ENCODE measurements at places on chromosomes 16 and 17.

- no peak for DNase-seq
These were observed 102.5 kb downstream of the BMERB1 start for GRCh38 chr16:15536843-15537242.

DNA sequence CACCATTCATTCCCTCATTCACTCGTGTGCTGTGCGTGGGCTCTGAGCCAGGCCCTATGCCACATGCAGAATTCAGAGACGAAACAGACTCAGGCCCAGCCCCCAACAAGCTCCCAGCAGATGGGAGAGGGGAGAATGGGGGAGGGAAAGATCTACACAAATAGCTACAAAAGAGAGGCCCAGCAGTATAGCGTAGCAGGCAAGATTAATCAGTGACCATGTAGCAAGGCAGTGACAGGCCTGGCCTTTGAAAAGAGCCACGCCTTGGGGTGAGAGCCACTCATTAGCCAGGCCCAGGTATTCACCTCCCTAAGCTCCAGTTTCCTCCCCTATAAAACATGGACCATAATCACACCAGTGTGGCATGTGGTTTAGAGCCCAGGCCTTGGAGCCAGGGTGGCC, 16.4 kb upstream of the KRT19 start:
- DNase-seq: no peak

DNA sequence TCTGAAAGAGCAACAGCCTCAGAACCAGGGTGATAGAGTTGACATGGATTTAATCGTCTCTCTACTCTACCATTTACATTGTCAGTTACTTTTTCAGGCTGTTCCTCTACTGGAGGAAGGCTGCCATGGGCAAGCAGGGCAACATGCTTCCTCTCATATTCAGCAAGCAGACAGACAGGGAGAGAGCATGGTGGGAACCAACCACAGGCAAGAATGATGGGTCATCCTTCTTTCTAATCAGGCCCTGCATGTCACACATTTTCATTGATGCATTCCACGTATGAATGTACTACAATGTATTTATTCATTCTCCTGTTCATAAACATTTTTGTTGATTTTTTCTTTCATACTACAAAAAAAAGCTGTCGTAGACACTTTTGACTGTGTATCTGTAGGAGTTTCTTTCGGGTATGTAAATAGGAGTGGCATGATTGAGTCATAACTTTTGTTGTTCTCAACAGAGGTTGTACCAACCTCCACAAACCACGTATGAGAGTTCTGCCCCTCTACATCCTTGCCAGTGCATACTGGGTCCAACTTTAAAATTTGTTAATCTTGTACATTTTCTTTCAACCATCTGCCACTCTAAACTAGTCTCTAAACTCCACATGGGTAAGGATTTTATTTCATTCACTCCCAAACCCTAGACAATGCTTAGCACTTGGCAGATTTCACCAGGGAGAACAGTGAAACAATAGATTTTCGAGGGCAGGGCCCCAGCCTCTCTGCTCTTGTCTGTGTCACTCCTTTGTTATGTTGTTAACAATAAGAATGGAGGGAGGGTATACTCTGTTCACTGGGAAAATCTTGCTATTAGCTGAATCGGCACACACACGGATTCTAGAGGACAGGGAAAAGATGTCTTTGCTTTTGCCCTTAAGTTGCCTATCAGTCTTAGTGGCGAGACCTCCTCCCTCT, 58.7 kb downstream of the CMC2 start:
- no peak for DNase-seq

DNA sequence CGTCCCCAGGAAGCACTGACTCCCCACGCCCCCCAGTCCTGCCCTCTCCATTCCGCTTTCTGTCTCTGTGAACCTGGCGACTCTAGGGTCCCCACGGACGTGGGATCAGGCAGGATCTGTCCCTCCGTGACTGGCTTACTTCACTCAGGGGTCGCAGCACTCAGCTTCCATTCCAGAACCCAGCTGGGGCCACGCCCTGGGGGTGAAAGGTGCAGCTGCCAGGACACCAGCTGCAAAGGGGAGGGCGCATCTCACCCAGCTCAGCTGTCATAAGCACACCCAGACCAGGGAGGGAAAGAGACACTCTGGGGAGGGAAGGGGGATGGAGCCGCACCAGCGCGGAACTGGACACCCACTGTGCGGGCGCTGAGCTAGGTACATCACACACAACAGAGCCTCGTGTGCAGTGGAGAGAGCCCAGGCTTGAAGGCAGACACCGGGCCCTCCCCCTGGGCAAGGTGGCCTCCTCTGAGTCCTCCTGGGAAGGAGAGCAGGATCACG, 18.5 kb upstream of the HEXD start:
- DNase-seq: no peak

- no peak for DNase-seq
These were observed 10.0 kb upstream of the TBX4 start for GRCh38 chr17:61442136-61442775.

- DNase-seq: no peak
These were observed at the start of gene MMP28 for GRCh38 chr17:35795007-35795870. Gene MMP28 (minus strand): TSS chr17:35795641. CDS start chr17:35795377, 264 bp downstream.

GRCh38 chr17:41785091-41785858, 1.2 kb downstream of the JUP start:
- DNase-seq: no peak

- no peak for DNase-seq
These were observed 622 bp downstream of the CUEDC1 start for GRCh38 chr17:57954397-57955182.

- DNase-seq: no peak
These were observed 73.6 kb downstream of the SOCS1 start for GRCh38 chr16:11182411-11182810.

- no peak for DNase-seq
These were observed 19.8 kb downstream of the GSE1 start for GRCh38 chr16:85632709-85633437.

DNA sequence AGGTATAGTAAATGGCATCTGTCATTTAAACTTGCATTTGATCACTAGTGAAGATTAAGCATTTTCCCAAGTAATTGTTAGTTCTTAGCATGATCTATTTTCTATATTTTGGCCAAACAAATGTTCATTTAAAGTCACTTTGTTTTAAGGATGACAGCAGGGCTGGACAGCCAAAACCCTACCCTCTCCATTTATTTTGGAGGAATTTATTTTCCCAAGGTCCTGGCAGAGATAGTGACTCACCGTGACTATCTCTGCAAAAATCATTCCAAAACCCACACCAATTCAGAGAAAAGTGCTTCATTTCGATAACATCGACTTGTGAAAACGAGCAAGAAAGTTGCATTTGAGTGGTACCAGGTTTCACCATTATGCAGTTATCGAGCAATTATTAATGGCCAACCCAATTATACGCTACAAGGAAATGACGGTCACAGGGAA, 665 bp upstream of the AKAP1 start:
- DNase-seq: no peak

DNA sequence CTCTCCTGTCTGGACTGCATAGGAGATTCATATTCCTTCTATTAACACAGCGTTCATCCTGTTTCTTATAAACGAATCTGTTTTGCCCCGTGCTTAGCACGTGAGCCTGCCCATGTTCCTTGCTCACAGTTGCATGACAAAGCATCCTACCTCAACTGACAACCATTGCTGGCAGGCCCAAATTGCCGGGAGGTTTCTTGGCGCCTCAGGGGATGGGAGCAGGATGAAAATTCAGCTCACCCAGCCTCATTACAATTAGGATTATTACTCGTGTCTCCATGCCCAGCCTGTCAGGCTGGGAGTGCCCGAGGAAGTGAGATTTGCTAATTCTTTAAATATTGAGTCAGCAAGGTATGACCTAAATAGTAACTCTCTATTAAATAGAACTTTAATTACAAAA, 36.7 kb upstream of the HELZ start:
- DNase-seq: no peak

- DNase-seq: no peak
These were observed 193.7 kb upstream of the TBX2 start for GRCh38 chr17:61205931-61206330.

GRCh38 chr16:67846063-67846319, 742 bp upstream of the NUTF2 start:
- no peak for DNase-seq

GRCh38 chr16:13835387-13835786, 84.6 kb upstream of the ERCC4 start:
- DNase-seq: no peak

DNA sequence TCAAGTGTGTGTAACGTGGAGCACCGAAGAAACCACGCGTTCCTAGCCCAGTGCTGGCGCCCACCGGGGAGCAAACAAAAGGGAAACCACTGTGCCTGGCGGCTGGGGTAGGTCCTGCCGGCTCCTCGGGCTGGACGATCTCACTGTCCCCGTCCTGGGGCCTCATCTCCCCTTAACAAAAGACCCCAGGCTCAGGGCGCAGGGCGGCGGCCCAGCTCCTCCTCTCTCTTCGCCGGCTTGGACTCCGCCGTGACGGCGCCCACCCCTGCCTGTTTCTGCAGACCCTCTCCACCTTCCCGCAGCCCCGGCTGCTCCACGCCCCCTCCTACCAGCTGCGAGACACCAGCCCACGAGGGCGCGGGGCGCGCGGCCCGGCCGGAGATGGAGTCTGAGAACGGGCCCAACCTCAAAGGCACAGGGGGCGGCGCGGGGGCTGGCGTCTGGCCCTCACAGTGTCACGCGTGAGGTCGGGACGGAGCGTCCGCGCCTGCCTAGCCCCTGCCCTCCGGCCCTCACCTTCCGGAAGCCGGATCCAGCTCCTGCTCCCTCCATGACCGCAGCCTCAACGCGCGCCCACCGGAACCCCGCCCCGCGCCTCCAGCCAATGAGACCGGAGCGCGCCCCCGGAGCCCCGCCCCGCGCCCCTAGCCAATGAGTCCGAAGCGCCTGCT, at the start of gene CENPX:
Gene CENPX, minus strand, starts transcription at position 569 of the 671 bp plus-strand sequence. Its CDS starts 17 bp downstream, at position 552.
- no peak for DNase-seq

- no peak for DNase-seq
These were observed 467.1 kb downstream of the SOX9 start for GRCh38 chr17:72587773-72588511.

DNA sequence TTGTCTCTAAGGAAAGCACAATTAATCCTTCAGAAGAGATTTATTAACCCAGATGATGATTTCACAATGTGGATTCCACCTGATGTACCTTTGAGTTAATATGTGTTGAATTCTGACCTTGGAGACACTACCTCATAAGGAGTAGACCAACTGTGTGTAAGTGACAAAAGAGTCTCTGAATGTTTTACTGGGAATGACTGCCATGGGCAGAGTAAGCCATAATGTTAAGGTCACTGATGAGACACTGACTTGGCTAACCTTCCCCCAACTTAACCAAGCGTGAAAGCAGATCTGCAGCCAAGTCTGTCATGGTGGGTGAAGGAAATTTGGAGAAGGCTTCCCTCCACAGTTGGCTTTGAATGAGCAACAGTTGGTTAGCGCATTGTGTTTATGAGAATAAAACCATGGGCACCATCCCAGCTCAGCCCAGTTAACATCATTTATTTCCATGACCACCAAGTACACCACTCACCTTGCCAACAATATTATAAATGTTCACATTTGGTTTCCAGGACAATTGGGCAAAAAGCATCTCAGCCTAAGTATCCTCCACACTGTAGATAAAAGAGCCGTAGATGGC, 618.5 kb downstream of the KCNJ2 start:
- DNase-seq: no peak

DNA sequence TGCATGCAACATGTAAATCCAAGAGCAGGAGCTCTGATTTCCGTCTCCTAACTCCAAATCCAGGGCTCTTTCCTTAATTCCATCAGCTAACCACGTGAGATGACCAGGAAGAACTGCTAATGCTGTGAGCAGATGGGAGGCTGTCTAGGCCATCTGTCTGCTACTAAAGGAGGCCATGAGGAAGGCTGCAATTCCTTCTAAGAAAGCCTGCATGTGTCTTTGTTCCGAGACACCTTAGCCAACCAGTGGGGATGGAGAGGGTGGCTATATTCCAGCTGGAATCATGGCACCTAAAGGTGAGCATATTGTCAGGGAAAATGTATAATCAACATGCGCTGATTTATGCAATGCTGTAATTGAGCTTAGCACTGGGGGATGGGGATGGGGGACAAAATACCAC, 267.2 kb upstream of the CDH5 start:
- no peak for DNase-seq

- DNase-seq: no peak
These were observed 41.2 kb downstream of the NFATC3 start for GRCh38 chr16:68126395-68126794.

GRCh38 chr16:52353249-52353648, 193.7 kb downstream of the TOX3 start:
- DNase-seq: no peak

DNA sequence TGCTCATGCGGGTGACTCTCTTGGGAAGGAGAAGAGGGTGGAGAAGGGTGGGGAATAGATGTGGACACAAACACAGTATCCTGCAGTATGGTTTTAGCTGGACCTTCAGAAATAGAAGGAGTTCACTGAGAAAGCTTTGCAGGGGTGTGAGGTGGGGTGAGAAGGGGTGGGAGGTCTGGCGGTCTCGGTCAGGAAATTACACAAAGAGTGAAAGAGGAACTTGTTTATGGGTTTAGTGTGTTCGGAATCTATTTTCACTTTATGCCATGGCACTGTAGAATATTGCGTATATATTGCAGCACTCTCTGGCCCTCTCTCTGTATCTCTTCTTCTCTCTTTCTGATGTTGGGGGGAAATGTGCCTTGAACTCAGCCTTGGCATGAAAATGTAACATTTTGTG, 148.2 kb upstream of the GOT2 start:
- no peak for DNase-seq

- no peak for DNase-seq
These were observed 91.5 kb downstream of the SPAG9 start for GRCh38 chr17:51029142-51029541.

DNA sequence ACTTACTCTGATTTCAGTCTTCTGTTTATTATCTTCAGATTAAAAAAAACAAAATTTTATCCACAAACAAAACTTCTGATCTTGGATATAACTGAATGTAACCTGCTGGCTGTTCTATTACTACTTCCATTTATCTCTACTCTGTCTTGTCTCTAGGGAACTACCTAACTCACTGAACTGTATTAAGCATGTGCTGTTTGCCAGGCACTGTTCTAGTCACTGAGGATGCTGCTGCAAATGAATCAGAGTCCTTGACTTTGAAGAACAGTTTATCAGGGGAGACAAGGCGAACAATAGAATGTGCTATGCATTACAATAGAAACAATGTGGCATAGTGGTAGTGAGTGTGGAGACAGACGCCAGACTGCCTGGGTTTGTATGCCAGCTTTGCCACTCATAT, 2.3 kb upstream of the ANKRD40 start:
- no peak for DNase-seq

DNA sequence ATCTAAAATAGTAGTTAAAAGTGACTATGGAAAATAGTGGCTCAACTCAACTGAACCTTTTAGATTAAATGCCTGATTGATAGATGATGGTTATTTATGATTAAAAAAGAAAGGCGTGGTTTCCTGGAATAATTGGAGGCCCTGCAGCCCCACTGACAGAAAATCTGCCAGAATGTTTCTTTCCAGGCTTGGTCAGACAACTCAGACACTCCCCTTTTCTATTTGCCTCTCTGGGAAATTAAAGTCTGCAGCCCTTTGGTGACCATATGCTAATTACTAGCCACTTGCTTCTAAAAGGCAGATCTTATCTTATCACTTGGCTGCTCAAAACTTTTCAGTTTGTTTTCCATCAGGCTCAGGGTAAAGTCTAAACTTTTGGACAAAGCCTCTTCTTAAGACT, 506.0 kb downstream of the TMEM114 start:
- no peak for DNase-seq

Measured in occipital lobe (tissue), 3 donors.